NCI-H1930 (cell line): ENCODE measurements at places on chromosomes 5 and 9.

- peak; percentile 32 for DNase-seq
Observed at GRCh38 chr5:32707418-32707997, 3.6 kb upstream of the NPR3 start.

DNA sequence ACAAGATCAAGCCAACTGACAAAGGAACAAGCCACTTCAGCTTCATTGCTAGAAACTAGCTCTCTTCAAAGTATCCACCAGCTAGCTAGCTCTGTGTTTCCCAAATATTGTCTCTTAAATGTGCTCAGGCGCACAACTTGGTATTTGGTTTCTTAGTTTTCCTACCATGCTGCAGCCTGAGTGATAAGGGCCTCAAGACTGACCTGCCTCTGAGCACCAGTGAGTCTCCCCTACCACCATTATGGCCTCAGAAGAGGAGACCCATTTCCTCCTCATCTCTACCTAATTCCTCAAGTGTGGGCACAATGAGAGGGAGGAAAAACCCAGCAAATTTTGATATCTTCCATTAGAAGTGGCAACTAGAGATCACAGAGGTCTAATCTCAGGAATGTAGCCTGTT is 34.6 kb upstream of the KIF2A start:
- DNase-seq = no peak

DNA sequence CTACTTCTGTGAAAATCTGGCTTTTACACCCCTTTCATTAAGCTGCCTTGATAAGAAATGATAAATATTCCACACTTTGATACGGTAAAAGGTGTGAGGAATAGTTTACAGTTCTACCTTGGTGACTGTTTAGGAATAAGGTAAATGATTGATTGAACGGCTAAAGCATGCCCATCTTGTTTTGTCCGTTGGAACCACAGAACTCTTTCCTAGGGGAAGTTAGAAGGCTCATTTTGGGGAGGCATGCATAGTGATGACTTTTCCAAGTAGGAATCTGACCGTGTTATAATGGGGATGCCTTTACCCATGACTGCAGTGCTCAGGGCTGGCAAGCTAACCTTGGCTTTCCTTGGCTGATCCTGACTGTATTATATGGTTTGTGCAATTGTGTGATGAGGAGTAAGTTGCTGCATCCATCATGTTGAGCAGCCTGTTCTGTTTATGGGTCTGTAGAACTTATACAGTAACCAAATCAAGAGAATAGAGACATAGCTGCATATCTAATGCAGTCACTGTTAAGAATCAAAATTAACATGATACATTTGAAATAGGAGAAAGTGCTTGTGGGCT is 24.5 kb downstream of the PCSK5 start:
- DNase-seq = no peak

GRCh38 chr5:52981507-52981906 is 7.6 kb upstream of the ITGA2 start:
- DNase-seq = no peak

DNA sequence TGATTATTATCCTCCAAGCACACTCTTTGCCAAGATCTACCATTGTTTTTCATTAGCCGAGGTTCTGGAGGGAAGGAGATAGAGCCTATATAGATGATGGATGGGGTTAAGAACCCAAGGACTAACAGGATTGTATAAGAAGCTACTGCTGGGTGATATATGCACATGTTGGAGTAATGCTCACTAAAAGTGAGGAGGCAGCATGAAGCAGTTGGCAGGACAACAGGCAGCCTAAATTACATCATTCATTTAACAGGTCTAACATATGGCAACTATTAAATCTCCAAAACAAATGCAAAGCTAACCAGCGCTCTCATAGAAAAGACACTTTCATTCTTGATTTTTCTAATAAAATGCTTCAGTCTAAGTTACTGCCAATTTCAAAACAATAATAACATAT is 293.2 kb downstream of the EPB41L4A start:
- DNase-seq = no peak

DNA sequence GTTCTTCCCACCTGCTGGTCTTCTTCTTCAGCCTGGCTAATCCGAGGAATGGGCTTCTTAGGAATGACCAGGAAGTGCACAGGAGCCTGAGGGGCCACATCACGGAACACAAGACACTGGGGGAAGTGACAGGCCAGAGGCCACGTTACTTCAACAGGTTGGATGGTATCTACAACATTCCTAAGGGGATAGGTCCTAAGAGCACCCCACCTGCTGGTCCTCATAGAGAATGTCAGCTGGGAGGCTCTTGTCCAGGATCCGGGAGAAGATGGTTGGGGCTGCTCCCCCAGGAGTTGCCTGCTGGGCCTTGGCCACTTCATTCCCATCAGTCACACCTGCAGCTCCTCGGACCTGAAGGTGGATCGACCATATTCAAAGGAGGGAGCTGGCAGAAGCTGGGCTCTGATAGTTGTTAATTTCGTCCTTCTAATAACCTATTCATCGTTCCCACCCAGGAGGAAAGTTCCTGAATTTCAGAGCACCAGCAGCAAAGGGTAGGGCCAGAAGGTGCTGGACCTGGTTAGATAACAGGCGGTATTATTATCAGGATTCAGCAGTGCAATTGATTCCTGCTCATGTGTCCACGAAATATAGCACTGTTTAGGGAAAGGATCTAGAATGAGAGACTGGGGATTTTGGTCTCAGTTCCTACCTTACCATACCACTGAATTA is 1.3 kb downstream of the HINT2 start:
- peak; percentile 9 for DNase-seq

- no peak for DNase-seq
Observed at GRCh38 chr5:170268153-170268689, 29.4 kb downstream of the LCP2 start.
